ENCODE measurements at places on chromosomes 2 and 18.

DNA sequence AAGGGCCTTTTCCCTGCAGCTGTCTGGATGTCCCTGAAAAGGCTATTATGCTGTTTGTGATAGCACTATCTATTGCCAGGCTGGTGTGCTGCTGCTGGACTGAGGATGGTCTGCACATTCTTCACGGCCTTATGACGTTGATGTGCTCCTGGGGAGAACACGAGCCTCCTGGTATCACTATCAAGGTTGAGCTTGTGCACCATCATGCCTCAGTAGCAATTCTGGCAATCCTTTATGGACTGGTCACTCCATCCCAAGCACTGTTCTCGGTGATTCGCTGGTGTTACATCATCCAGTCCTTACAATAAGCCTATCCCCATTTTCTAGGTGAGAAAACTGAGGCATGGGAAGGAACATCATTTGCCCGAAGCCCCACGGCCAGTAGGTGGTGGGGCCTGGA is 18.2 kb upstream of the CCBE1 start:
- no peak for DNase-seq

- DNase-seq: no peak
These were observed 35.0 kb downstream of the WDSUB1 start for GRCh38 chr2:159251296-159252173.

DNA sequence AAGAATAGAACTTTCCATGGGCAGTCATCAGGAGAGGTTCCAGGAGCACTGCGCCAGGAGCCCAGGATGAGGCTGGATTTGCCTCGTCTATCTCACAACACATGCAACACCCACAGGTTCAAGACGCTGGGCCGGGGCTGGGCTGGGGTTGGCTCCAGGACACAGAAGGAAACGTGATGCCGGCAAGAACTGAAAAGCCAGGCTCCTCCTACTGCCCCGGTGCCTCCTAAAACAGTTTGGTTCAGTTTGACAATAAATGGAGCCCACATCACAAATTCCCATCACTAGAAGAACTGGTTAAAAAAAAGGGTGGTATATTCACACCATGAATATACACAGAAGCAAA is 75.9 kb downstream of the INHBB start:
- DNase-seq: no peak

GRCh38 chr18:44841221-44841620 is 160.5 kb downstream of the SETBP1 start:
- DNase-seq: no peak

GRCh38 chr2:64230540-64230939 is 86.3 kb upstream of the PELI1 start:
- no peak for DNase-seq

DNA sequence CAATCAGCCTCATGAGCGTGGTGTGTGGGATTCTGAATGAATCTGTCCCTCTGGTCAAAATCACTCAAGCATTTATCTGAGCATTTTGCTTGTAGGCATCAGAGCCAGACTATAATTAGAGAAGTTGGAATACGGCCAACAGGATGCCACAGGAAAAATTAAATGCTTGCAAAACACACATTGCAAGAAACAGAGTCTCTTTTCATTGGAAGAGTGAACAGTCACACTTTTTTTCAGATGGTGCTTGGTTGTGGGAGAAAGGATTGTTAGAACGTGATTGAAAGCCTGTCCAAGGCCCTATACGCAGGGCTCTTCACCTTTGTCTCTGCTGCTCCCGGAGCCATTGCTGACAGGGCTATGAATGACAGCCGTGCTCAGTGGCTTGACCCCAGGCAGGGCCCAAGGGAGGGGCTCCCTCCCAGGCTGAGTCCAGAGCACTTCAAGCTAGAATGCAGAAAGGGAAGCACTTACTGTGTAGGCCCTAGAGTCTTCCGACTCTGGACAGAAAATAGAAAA is 59.8 kb downstream of the SNTG2 start:
- DNase-seq: no peak

GRCh38 chr2:163736433-163737189 is 803 bp upstream of the FIGN start:
- DNase-seq: no peak

GRCh38 chr2:217826520-217826919 is 176.3 kb downstream of the TNS1 start:
- DNase-seq: no peak

GRCh38 chr18:27887287-27887686 is 289.6 kb downstream of the CDH2 start:
- DNase-seq: no peak

DNA sequence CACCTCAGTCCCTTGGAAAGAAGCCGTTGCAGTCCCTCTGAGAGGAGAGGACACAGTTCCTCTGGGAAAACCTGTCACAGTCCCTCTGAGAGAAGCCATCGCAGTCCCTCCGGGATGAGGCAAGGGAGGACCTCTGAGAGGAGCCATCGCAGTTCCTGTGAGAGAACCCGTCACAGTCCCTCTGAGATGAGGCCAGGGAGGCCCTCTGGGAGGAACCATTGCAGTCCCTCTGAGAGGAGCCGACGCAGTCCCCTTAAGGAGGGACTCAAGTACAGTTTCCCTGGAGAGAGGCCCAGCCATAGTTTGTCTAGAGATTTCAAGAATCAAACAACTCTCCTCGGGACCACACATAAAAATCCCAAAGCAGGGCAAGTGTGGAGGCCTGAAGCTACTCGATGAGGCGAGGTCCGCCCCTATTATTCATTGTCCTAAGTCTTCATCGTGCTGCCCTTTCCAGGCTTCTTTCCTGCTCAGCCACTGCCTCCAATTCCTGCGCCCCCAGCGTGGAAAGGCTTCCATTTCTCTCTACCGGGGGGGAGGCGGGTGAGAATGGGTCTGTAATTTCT is 630 bp upstream of the ZNF512 start:
- no peak for DNase-seq

DNA sequence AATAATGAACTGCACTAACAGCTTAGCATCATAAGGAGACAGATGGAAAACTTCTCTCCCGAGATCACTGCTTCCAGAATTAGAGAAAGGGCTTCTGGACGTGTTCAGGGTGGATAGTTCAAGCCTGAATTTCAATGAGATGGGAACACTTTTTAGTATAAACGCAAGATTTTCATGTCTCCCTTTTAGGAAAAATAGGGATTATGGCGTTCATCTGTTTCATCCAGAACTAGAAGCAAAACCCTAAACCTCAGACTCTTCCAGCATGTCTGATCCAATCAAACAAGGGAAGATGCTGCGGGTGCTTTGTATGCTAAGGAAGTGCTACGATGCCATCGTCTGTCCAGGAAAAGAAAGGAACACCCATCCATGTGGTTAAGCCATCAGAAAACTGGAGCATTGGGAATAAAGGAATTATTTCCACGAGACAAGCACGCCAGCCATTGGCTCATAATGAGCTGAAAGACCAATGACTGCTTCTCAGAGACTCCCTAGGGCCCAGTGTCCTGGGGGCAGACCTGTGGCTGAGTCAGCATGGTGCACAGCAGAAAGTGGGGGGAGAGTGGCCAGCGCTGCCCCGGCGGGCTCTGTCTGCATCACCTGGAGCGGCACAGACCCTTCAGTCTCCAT is 65.9 kb upstream of the AFF3 start:
- no peak for DNase-seq

GRCh38 chr2:176187200-176187898 is 1.1 kb upstream of the HOXD1 start:
- no peak for DNase-seq

DNA sequence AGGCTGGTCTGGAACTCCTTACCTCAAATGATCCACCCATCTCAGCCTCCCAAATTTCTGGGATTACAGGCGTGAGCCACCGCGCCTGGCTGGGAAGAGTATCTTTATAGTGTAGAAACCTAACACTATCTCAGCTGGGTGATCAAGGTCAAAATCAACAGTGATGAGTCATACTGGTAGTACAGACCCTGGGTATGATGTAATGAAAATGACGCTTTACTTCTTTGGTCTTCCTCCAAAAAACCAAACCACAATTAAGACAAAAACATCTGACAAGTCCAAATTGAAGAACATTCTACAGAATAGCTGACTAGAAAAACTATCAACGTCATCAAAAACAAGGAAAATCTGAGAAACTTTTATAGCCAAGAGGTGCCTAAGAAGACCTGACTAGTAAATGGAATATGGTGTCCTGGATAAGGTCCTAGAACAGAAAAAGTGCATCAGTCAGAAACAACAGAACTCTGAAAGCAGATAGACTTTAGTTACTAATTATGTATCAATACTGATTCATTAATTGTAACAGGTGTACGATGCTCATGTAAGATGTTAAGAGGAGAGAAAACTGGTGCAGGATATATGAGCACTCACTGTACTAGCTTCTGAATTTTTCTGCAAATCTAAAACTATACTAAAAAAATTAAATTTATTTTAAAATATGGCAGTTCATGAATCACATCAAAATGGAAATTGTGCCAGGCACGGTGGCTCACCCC is 25.4 kb downstream of the PDCL3 start:
- no peak for DNase-seq

GRCh38 chr18:22344908-22345670 is 72.6 kb downstream of the CTAGE1 start:
- no peak for DNase-seq

- DNase-seq: no peak
These were observed 311.1 kb downstream of the NR4A2 start for GRCh38 chr2:156021146-156022040.

GRCh38 chr2:32135409-32135808 is 30.3 kb upstream of the SLC30A6 start:
- DNase-seq: no peak

- no peak for DNase-seq
These were observed 21.6 kb upstream of the SLC20A1 start for GRCh38 chr2:112623913-112624777.

DNA sequence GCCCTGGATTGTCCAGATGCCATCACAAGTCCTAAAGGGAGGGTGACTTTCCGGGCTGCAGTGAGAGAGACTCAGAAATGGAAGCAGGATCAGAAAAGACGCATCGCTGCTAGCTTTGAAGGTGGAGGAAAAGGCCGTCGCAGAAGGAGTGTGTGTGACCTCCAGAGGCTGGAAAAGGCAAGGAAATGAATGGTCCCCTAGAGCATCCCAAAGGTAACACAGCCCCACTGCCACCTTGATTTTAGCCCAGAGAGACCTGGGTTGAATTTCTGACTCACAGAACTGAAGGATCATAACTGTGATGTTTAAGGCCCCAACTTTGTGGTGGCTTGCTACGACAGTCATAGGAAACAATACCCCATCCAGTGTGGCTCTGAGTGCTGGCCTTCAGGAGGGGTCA is 8.6 kb upstream of the NCK2 start:
- no peak for DNase-seq

All from CMK (cell line).